ENCODE measurements at places on chromosomes 1 and 21.

DNA sequence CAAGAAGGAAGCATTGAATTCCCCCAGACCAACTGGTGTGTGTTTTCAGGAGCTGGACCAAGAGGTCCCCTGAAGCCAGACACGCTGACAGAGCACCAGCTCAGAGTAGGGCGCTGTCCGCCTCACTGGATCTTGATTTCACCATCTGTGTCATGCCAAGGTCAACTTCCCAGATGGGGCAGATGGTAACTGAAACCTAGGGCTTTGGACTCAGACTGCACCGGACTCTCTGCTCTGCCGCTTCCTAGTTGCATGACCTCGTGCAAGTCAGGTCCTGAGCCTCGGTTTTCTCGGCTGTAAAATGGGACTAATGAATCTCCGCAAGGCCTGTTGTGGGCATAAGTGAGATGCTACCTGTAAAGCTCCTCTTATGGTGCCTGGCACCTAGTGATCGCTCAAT is 17.9 kb upstream of the CASZ1 start:
- no peak for DNase-seq

- DNase-seq = no peak
These were observed 25.1 kb downstream of the POFUT2 start for GRCh38 chr21:45262616-45263015.

- DNase-seq = no peak
These were observed 56.0 kb upstream of the POU3F1 start for GRCh38 chr1:38102636-38103035.

- no peak for DNase-seq
These were observed 26.3 kb upstream of the DISP1 start for GRCh38 chr1:222788402-222789156.

GRCh38 chr1:15020943-15021745 is 132.4 kb upstream of the TMEM51 start:
- DNase-seq = no peak

- DNase-seq = no peak
These were observed 108.0 kb upstream of the TRABD2B start for GRCh38 chr1:48105165-48105564.

DNA sequence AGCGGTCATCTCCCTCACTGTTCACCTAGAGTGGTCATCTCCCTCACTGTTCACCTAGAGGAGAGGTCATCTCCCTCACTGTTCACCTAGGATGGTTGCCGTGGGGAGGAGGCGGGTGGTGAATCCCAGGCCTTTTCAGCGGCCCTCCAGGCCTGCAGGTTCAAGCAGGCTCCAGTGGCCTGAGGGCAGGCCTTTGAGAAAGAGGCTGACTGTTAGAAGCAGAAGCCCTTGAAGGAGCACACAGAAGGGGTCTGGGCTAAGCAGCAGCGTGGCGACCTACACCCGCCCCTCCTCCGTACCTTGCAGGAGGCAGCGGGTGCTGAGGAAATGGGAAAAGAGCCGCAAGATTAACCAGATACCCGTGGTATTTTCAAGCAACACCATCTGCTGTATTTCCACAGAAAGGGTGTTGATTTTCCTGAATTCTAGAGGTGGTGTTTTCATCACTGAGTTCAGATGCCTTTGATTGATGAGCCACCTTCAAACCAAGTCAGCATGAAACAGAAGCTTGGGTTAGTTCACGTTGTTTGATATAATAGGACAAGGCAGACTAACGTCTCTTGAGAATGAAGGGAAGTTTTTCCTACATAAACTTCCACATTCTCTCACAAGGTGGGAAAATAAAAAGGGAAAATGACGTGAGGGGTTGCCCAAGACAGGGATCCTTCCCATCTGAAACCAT is 289.5 kb downstream of the KIF26B start:
- DNase-seq = no peak

- no peak for DNase-seq
These were observed 11.5 kb downstream of the KCNA2 start for GRCh38 chr1:110594456-110595352.

GRCh38 chr1:17184161-17184665 is 20.7 kb upstream of the PADI1 start:
- no peak for DNase-seq

- DNase-seq = no peak
These were observed 287.8 kb downstream of the RRAGC start for GRCh38 chr1:38571726-38572125.

- DNase-seq = no peak
These were observed 236.0 kb downstream of the DISC1 start for GRCh38 chr1:231862611-231863010.

DNA sequence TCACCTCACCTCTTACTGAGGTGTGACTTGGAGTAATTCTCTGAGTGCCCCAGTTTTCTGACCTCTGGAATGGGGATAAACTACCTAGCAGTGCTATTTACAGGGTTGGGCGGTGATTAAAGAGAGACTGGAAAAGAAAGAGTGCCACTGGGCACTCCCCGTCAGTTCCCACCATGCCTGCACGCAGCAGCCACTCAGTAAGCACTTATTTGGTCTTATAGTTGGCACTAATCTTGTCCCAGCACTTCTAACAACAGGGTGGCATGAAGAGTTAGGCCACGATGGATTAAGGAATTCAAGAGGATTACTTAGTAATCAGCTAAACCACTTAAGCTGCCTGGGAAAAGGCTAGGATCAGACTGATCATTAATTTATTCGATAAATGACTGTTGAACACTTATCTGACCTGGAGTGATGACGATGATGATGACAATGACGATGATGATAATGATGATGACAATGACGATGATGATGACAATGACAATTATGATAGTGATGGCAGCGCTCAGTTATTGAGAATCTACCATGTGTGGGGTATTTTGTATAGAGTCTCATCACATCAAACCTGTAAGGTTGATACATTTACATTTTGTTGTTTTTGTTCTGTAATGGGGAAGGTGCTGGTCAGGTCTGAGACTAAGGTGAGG is 5.4 kb downstream of the CITED4 start:
- DNase-seq = no peak

DNA sequence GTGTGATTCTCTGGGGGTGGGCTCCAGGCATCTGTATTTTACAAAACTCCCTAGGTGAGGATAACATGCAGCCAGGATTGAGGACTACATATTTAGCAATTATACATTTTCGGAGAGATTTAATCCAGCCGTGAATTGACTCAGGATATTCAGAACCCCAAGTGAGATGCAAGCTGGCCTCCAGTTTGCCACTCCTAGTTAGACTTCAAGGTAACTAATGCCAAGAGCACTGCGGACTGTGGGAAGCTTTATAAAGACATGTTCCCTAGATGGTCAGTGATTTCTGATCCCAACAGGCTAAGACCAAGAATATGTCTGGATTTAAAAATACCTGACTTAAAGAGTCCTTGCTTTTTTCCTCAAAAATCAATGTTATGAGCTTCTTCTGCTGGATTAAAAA is 308.5 kb downstream of the NTNG1 start:
- no peak for DNase-seq

GRCh38 chr1:81121306-81121705 is 679.4 kb upstream of the ADGRL2 start:
- no peak for DNase-seq

- DNase-seq = peak; percentile 22
These were observed 8.6 kb upstream of the IFNAR1 start for GRCh38 chr21:33315946-33316710.

- DNase-seq = no peak
These were observed 19.2 kb upstream of the DPH5 start for GRCh38 chr1:101044749-101045148.

GRCh38 chr1:113095790-113096455 is 22.9 kb downstream of the LRIG2 start:
- no peak for DNase-seq

GRCh38 chr1:48294656-48295055 is 72.1 kb downstream of the SLC5A9 start:
- DNase-seq = no peak

DNA sequence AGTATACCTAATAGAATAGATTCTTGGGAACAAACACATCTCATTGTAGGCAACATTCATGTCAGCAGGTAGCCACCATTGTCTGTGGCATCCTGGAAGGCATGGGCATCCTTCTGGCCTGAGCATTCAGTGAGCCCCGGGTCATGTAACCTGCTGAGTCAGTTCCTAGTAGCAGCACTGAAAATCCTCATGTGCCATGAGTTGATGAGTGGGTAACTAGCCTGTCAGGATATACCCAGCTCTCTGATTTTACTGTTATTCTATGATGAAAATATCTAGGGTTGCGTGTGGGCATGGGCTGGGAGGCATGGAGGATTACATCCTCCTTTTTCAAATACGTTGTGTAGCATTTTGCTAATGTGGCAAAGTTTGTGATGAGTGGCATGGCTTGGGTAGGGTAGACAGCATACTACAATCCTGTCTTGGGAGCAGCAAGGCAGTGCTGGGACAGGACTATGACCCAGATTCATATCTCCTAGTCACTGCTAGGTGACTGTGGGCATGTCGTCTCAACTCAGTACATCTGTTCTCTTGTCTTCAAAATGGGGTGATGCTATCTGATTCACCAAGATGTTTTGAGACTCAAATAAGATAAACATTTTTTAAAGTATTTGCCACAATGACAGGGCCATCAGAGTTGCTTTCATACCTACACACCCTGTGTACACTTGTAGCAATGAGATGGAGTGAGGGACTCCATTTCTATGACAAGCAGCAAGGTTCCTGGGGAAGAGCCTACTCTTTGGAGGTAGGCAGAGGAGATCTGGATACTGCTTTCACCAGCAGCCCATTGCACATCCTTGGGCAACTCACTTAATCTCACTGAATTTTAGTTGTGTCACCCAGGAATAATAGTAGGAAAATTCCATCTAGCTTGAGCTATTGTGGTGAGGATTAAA is 62.5 kb downstream of the CD58 start:
- no peak for DNase-seq

DNA sequence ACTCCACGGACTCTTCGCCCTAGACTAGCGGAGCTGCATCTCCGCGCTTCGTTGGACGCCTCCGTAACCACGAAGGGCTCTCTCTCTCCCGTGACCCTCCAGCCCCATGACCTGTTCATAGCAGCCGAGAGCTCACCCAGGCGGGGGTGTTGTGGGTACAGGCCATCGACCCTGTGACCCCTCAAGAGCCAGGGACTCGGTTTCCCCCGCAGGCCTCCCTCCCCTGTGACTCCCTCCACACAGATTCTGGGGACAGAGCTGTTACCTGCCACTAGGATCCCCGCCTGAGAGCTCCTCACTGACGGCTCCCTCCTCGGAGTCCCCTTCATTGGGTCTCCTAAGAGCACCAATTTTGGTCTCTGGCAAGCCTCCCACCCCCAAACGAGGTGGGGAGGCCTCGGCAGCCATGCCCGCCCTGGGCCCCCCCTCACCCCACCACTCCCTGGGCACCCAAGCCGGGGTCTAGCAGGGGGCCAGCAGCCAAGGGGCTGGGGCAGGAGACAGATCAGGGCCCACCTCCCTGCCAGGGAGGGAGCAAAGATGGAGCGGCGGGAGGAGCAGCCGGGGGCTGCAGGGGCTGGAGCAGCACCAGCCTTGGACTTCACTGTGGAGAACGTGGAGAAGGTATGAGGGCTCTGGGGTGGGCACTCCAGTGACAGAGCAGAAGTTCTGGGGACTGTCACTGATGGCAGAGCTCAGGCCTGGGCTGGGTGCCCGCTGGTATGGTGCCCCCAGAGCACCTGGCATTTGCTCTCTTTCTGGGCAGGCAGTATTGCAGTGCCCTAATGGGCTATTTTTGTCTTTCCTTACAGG is 517 bp downstream of the IPO13 start:
- peak; percentile 1 for DNase-seq

GRCh38 chr1:234900595-234900994 is 228.0 kb downstream of the TOMM20 start:
- DNase-seq = no peak

- DNase-seq = no peak
These were observed 17.6 kb upstream of the MAP1LC3C start for GRCh38 chr1:242016479-242016878.

- DNase-seq = no peak
These were observed 5.6 kb downstream of the DNAI4 start for GRCh38 chr1:66919063-66919462.

DNA sequence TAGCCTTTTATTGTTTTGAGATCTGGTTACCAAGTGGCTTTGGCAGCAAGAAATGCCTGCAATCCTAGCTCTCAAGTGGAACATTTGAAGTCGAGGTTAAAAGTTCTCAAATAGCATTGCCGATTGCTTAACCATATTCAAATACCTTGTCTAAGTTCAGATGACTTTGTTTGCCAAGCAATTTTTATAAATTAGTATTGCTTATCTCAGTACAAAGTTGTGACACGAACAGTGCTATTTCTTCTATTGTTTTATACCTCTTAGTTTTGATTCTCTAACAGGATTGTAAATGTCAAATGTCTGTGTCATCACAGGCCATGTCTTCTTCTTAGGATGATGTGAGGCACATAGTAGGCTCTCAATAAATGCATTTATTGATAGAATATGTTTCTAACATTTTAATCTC is 633.3 kb downstream of the PTPRC start:
- peak; percentile 67 for DNase-seq

GRCh38 chr1:8937701-8938100 is 8.0 kb upstream of the CA6 start:
- DNase-seq = no peak

GRCh38 chr1:198519639-198520501 is 20.6 kb downstream of the ATP6V1G3 start:
- DNase-seq = no peak

DNA sequence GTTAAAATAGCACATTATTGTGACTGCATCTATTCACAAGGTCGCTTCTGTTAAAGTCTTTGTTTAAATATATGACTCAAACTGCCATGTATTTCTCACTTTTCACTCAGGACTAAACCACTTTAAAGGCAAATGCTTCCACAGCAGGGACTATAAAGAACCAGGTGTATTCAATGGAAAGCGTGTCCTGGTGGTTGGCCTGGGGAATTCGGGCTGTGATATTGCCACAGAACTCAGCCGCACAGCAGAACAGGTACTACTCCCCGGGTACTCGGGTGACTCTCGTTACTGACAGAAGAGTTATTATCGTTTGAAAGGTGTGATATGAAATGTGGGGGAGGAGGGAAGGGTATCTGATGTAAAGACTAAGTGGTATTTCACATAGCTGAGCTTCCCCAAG is 17.3 kb downstream of the FMO3 start:
- DNase-seq = no peak

GRCh38 chr1:23957096-23957495 is 2.5 kb upstream of the PNRC2 start:
- DNase-seq = no peak

GRCh38 chr1:2529784-2530512 is at the start of gene HES5:
Gene HES5 (minus strand): TSS chr1:2530263. CDS start chr1:2530164, 99 bp downstream.
- DNase-seq = peak; percentile 30

DNA sequence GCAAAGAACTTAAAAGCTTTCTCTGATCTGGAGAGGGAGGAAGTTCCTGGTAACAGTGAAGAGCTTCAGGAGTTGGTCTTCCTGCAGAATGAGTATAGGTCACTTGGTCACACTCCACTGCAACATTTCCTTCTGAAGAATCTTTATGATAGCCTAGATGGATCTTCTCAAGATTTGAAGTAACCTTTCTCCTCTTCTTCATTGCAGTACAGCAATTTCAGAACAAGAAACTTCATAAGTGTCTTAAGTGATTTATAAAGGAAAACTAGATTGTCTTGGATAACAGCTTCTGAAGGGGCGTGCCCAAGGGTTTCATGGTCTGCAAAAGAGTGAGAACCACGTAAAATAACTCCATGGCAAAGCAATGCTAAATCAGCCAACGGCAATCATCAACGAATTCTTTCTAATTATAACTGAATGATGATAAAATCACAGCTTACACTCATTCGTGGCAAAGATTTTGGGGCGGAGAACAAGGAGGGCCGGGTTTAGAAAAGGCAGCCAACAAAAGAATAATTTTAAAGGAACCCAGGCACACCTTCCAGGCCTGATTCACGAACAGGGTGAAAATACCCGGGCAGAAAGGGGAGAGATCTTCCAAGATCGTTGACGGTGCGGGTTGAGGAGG is 53.9 kb upstream of the ASPM start:
- DNase-seq = no peak
